ENCODE measurements at places on chromosomes 3 and 15.

GRCh38 chr15:84598993-84599392 lies 1.8 kb upstream of the ZSCAN2 start:
- DNase-seq, result peak; percentile 34

DNA sequence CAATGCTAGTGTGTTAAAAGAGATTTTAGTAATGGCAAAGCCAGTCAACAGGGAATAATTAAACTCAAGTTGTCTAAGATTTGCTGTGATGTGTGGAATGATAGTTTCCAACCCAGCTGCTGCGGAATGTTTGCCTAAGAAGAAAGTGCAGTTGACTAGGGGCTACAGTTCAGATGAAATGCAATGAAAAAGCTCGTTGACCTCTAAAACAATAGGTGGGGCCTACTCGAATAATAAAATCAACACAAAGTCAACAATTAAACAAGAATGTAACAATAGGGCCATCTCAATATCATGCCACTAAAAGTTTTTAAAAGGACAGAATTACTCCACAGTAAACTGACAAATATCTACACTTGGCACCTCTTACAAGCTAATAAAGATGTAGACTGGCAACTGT lies 484.2 kb downstream of the MECOM start:
- no peak for DNase-seq

GRCh38 chr15:39785841-39786240 lies 3.2 kb upstream of the FSIP1 start:
- no peak for DNase-seq

DNA sequence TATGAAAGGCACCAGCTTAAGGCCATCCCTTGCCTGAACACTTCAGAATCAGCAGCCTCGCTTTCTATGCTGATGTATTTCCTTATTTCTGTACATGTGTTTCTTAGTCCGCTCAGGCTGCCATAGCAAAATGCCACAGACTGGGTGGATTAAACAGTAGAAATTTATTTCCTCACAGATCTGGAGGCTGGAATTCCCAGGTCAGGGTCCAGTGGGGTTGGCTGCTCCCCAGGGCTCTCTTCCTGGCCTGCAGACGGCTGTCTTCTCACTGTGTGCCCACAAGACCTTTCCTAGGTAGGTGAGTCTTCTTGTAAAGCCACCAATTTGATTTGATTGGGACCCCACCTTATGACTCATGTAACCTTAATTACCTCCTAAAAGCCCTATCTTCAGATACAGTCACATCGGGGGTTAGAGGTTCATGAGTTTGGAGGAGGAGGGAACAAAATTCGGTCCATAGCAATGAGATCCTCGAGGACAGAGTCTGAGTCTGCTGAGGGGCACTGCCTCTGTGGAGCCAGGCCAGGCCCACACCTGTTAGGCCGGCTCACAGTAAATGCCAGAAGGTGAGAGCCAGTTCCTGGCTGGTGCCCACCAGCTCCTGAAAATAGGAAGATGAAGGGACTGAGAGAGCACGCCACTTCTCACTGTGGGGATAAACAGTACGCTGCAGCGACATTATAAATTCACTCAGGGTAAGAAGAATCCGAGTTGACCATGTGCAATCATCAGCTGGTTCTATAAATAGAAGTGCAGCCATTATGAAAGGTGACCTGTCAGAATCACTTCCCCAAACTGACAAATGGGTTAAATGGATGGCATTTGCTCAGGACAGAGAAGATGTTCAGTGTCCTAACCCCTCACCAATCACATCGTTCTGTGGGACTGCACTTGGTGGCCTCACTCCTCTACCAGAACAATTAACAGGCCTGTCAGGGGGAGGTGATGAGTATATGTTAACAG lies 41.1 kb downstream of the CTXND1 start:
- no peak for DNase-seq

- DNase-seq, result no peak
Observed at GRCh38 chr3:25823314-25823713, 33.4 kb downstream of the OXSM start.

- no peak for DNase-seq
Observed at GRCh38 chr3:14154895-14155440, 23.4 kb downstream of the XPC start.

DNA sequence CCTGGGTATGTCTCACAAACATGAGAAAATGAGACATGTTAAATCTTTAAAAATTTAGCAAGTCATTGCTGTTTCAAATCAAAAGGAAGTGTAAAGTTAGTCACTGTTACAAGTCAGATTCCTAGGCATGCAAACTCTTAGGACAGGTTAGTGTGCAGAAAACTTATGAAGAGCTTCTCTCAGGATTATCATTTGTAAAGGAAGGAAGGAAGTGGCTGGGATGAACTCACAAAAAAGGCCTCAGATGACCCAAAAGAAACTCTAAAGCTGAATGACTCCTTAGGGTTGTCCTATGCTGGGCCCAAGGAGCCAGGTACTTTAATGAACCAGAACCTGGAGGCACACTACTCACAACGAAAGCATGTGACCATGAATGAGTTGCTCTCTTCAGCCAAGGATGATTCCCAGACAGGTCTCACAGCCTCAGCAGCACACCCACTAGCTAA lies 25.0 kb downstream of the MSL2 start:
- DNase-seq, result no peak

All from GF-D8 (cell line).